Stimulated activated CD8-positive, alpha-beta memory T cell treated with anti-CD3 and anti-CD28 coated beads, Interleukin-7, amount 100 ng/mL, for 4 hours (primary cell): ENCODE measurements at places on chromosomes 5 and 9.
A peak's percentile ranks its signal among the peaks of the same experiment; 100 is the strongest.

DNA sequence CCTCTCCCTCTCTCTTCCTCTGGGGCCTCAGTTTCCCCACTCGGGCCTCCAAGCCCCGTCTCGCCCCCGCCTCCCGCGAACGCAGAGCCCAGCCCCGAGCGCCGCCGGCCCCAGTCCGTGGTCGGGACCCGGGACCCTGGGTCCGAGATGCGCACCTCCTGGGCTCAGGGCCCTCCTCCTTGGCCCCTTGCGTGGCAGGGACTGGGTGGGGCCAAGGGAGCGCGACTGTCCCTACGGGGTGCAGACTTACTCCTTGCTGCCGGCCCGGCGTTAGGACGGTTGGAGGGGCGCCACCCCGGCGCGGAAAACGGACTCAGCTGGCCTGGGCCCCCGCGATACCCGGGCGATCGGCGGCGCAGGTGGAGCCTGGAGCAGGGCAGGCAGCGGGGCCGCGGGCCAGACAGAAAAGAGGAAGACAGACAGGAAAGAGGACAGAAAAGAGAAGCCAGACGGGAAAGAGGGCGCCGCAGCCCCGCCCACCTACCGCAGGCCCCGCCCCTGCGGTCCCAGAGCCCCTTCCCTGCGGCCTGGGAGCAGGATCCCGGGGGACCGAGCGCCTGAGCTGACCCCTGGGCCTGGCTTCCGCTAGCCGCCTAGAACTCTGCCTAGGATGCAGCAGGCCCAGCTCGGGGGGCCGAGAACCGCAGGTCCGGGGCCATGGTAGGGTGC, at the start of gene GBGT1:
TSS of gene GBGT1 (minus strand) at position 411 of the 669 bp plus-strand sequence. CDS start 1,502 bp downstream, outside the sequence.
- DNase-seq, result no peak

DNA sequence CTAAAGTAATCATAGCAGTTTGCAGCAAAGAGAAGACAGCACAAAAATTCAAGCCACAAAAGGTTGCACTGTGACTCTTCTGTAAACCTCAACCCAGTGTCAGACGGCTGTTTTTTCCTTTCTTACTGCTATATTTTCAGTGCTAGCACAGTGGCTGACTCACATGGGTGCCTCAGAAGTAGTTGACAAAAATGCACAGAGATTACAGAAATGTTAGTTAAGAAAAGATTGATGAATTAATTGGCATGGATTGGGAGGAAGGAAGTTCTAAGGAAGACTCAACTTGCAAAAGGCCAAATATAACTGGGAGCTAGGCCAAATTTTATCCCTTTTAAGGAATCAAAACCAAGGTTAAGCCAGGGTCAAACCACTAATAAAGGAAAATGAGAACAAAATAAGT, 43.7 kb upstream of the ITGA1 start:
- DNase-seq, result peak; percentile 10

DNA sequence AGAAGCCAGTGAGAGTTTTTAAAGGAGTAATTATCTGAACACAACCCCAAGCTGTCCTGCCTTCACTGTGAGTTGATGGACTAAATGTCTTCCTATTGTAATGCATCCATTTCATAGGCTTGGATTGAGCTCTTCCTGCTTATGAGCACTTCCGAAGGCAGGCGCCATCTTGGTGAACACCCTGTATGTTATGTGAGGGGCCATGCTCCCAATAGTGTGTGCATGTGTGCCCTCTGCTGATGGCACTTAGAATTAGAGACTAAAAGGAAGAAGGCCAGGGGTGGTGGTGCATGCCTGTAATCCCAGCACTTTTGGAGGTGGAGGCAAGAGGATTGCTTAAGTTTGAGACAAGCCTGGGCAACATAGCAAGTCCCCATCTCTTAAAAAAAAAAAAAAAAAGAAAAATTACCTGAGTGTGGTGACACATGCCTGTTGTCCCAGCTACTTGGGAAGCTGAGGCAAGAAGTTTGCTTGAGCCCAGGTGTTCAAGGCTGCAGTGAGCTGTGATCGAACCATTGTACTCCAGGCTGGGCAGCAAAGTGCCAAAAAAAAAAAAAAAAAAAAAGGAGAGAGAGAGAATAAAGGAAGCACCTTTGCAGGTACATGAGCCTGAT, 65.0 kb downstream of the C9orf152 start:
- DNase-seq, result no peak

DNA sequence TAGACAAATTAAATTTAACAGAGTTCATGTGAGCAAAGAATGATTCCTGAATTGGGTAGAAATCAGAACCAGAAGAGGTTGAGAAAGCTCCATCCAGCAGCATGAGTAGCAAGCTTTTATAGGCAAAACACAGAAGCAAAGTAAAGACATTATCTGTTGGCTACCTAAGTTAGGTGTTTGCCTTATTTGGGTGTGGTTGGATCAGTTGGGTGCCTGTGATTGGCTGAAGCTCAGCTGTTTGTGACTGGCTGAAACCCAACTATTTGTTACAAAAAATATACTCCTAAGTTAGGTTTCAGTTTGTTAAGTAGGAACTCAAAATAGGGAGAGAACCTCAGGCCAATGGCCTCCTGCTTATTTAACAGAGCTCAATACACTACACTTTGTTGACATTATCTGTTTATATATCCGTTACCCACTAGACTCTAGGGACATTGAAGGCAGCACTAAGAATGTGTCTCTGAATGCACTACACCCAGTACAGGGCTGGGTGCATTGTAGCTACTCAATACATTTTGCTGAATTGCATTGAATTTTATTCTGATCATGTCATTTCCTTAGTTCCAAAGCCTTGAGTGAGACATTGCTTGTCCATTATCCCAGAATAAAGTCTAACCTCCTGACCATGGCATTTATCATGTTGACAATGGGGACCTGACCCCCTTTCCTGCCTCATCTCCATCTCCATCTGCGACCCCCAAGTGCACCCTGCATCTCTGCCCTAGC, 98.7 kb downstream of the CCDC192 start:
- DNase-seq, result no peak

DNA sequence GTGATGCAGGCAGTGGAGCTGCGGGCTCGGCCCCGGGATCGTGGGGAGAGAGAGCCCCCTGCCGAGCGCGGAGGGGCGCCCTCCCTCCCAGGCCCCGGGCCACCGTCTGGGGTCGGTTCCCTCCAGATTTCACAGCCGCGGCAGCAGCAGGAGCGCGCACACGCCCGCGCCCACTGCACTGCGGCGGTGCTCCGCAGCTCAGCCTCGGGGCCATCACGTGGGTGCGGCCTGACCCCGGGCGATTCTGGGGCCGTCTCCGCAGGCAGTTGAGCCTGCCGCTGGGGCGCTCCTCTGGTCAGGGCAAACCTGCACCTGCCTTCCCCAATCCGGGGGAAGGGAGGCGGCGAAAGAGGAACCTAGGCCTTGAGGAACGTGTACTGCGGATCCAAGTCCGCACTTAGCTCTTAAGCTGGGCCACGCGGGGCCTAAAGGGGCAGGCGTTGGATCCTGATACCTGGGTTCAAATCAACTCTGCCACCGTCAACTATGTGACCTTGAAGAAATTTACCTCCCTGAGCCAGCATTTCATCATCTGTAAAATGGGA, 9.4 kb upstream of the DELE1 start:
- no peak for DNase-seq

DNA sequence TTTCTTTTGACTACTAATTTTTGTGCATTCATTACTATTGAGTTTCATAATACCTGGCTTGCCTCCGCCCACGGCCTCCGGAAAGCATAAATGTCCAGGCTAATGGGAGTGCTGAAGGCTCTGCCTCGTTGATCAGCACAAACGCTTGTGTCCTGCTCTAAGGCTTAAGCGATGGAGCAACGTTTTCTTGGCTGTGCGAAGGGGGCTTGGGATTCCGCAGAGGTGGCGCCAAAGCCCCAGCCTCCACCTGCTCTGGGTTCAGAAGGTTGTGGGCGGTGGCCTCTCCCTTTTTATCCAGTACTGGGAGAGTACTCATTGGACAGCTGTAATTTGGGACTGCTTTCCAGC, 19.7 kb downstream of the ANXA2R start:
- DNase-seq, result no peak

DNA sequence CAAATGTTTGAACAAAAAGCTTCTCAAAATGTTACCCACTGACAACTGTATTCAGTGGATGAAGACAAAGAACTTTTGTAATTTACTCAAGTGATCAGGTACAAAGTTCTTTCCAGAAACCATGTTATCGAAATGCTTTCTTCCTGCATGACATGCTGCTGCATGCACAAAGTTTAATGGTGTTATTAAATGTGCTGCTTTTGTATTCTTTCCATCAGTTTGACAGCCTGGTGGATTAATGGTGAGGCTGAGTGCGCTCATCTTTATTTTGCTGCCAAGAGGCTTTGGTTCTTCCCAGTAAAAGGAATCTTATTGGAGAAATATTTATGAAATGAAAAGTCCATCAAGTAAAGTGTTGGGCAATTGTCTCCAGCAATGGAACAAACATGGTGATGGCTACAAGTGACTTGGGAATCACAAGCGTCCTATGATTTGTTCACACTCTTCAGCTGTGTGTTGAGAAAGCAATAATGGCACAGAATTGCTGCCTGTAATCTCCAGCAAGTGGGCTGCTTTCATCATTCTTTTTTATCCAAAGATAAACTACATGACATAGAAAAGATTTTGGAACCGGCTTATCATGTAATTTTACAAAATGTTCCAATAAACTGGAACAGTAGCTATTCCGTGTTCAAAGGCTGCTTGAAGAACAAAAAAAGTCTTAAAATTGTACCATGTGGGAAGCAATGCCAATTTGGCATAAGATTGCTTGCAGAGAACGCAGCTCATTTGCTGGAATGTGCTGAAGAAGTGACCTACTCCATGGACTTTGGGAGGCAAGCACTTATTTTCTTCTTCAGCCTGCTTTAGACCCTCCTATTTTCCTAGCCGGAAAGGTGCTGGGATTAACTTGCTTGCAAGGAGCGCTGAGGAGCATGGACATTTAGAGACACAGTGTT, 153.1 kb downstream of the HSD17B3 start:
- no peak for DNase-seq

DNA sequence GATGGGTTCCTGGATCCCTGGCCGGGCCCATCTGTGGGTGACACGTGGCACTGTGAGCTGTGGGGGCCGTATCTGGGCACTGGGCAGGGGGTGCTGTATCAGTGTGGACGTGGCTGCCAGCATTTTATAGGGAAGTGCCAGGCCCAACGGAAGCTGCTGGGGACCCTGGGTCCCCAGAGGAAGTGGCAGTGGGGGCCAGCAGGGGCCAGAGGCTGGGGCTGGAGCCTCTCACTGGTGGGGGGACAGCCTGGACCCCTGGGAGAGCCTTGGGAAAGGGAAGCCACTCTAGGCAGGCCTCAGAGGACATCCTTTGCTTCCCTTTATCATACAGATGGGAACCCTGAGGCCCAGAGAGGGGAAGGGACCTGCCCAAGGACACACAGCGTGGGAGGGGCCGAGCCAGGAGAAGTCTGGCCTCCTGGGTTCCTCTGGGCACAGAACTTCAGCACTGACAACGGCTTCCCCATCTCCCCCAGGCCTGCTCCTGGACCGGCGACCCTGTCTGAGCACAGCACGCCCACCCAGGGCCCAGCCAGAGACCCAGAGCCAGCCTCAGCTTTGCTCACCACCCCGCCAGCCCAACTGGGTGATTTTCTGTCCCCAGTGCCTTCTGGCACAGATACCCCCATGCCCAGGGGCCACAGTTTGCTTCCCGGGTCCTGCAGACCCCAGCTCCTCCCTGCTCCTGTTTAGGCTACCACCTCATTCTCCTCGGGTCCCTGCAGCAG, 15.5 kb upstream of the LAMC3 start:
- no peak for DNase-seq

- DNase-seq, result no peak
Observed at GRCh38 chr9:27943501-27943900, 370.2 kb upstream of the C9orf72 start.

- DNase-seq, result no peak
Observed at GRCh38 chr5:77644371-77645157, 6.1 kb upstream of the OTP start.

- no peak for DNase-seq
Observed at GRCh38 chr5:150190503-150190979, 679 bp downstream of the SLC6A7 start.

GRCh38 chr5:119079318-119079921, 8.5 kb downstream of the DMXL1 start:
- peak; percentile 24 for DNase-seq

DNA sequence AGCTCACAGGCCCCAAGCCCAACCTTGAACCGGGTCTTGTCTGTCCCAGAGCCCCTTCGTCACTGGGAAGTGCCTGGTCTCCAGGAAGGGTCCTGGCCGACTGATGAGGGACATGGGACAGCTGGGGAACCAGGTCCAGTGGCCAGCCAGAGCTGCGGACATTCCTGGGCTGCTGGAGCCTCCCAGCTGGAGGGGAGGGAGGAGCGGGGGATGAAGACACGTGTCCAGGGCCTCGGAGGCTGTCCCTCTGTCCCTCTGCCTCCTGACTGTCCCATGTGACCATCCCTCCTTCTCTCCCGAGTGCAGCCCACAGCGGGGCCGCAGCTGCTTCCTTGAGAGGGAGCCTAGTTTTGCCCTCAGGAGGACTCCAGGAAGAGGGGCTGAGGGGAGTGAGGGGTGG, 41.7 kb upstream of the UBAC1 start:
- no peak for DNase-seq

DNA sequence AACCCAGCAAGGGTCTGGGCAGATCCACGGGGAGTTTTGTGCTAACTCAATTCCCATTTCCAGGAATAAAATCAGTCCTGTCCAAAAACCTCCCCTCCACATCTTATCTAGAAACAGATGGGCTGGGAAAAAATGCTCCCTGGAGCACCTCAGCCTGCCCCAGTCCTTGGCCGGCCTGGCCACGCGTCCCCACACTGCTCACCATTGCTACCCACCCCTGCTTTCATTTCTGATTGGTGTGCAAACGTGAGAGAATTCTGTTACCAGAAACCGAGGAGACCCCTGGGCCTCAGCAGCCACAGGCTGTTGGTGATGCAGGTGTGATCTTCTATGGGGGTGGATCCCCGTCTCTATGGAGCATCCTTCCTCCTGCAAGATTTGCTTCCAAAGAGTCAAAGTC, 38.0 kb upstream of the OLFM1 start:
- no peak for DNase-seq

- DNase-seq, result no peak
Observed at GRCh38 chr9:134007150-134007549, 15.0 kb upstream of the VAV2 start.

- DNase-seq, result peak; percentile 46
Observed at GRCh38 chr9:134065612-134066419, 2.0 kb downstream of the BRD3 start.

DNA sequence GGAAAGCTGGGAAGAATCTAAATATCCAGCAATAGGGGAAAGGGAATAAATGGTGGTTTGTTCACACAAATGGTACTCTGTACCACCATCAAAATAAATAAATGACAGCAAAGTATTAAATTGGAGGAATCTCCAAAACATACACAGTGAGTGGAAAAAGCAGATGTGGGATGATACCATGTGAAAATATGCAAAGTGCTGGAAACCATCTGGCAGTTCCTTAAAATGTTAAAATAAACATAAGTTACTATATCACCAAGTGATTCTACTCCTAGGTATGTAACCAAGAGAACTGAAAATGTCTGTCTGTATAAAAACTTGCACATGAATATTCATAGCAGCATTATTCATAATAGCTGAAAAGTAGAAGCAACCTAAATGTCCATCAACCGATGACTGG, 41.9 kb upstream of the TEX48 start:
- no peak for DNase-seq
